RWPE2 (cell line): ENCODE measurements at places on chromosomes 13 and 19.

DNA sequence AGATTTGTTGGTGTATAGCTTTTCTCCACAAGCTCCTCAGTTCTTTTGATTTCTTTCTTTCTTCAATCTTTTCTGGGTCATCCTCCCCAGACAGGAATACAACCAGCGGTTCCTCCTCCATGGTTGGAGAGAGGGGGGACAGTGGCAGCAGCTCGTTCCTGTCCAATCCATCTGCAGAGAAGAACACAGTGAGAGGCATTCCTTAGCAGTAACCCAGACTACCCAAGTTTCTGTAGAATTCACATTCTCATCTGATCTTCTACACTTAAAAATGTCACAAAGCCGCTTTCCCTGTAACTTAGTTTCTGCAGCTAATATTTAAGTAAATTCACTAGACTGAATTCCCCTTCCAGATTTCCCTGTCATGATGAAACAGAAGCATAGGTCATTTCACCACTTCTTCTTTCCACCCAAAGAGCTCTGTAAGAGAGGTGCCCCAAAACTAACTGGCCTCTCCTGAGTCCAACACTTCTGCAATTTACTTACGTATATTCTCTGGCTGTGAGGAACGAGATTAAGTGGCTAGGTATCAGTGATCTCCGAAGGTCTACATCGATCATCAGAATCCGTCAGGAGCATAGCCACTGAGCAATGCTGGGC lies 171.9 kb downstream of the TBC1D4 start:
- no peak for DNase-seq

- no peak for DNase-seq
Observed at GRCh38 chr13:100290165-100290801, 201.4 kb downstream of the PCCA start.

DNA sequence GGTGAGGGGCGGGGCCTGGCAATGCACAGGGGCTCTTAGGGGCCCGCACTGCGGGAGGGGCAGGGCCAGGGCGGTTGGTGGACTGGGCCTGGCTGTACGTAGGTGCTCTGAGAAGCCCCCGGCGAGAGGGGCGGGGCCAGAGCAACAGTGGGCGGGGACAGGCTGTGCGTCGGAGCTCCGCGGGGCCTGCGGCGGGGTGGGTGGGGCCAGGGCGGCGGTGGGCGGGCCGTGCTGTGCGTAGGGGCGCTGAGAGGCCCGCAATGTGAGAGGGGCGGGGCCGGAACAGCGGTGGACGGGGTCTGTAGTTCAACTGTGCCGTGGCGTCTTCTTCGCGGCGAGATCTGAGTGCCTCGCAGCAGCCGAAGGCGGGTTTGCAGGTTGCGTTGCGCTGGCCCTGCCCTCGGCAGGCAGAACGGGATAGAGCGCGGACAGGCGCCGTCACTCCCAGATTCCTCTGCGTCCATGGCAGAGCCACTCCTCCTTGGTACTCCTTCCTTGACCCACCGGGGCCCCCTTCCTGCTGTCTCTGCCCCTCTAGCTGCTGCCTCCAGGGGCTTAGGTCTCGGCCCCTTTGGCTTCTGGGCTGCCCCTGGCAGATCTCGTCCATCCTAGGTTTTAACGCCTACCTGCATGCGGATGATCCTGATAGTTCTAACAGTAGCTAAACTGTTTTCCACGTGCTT lies 33.2 kb downstream of the CCNE1 start:
- DNase-seq: peak; percentile 90

- no peak for DNase-seq
Observed at GRCh38 chr13:97295283-97296182, 73.4 kb downstream of the MBNL2 start.

DNA sequence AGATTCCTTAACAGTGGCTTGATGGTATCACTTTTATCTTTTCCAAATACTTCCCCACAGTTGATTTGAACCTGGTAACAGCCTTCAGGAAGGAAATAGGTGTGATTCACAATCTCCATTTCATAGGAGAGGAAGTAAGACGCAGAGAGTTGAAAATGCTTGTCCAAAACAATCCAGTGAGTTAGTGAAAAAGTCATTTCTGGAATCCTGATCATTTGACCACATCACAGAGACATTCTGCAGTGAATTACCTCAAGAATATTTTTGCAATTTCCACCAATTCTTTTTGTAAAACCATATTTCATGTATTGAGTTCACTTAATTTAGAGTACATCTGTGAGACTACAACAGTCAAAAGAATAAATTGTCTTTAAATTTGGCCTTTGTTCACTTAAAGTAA lies 292.8 kb downstream of the DCLK1 start:
- DNase-seq: no peak
